Kasumi-1 (cell line): ENCODE measurements at places on chromosomes 13 and 19.

GRCh38 chr13:27556109-27556508 is 64.2 kb downstream of the LNX2 start:
- no peak for DNase-seq

DNA sequence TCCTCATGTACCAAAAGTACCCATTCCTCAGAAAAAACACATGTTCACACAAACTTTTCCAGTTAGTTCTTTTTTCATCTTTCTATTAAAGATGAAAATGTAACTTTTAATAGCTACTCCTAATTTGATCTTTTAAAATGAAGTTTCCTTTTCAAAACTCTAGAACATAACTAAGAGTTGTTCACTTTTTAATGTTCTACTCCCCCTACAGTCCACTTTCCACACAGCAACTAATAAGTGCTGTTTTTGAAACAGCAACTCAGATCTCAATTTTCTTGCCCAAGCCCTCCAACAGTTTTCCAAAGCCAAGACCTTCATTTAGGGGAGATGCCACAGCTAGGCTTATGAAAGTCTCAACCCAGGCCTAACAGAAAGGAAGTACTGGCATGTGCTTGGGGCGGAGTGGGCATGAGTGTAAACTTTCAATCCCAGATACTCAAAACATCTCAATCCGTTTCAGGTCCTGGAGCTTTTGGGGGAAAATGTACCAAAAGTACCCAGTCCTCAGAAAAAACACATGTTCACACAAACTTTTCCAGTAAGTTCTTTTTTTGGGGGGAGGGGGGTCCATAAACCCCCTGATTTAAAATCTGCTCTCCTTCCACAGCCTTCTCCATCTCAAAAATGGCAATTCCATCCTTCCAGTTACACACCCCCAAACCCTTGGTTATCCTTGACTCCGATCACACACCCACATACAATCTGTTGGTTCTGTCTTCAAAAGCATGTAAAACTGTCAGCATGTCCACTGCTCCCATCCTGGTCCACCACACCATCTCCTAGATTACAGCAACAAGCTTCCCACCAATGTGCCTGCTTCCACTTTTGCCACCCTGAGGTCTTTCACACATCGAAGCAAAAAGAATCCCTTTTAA is 2.0 kb downstream of the FBL start:
- DNase-seq = peak; percentile 74

DNA sequence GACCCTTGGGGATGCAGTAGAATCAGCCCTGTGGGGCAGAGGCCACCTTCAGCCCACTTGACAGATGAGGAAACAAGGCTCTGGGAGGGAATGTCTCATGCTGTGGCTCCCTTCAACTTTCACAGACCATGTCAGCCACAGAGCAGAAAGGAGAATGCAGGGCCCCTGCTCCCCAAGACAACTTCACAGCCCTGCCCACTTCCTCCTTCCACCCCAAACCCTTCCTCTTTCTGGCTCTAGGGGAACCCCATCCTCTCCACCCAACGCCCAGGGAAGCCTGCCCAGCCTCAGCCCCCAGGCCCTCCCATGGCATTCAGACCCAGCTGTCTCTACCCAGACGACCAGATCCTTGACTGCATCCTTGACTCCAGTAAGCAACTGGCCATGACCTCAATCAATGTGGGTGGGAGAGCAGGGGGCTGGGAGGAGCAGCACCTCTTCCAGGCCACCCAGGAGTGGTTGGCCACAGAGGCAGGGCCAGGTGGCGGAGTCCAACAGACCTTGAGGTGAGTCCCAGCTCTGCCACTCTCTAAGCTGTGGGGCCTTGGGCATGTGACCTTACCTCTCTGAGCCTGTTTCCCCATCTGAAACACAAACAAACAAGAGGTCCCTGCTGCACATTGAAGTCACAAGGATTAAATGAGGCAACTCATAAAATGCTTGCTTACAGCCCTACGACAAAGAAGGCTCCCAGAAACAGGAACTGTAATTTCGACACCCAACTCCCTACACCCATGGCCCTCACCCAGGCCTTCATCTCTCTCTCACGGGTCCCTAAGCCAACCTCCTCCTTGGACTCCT is 15.8 kb downstream of the DEDD2 start:
- peak; percentile 86 for DNase-seq

GRCh38 chr19:50315773-50316448 is 13.3 kb downstream of the KCNC3 start:
- no peak for DNase-seq

DNA sequence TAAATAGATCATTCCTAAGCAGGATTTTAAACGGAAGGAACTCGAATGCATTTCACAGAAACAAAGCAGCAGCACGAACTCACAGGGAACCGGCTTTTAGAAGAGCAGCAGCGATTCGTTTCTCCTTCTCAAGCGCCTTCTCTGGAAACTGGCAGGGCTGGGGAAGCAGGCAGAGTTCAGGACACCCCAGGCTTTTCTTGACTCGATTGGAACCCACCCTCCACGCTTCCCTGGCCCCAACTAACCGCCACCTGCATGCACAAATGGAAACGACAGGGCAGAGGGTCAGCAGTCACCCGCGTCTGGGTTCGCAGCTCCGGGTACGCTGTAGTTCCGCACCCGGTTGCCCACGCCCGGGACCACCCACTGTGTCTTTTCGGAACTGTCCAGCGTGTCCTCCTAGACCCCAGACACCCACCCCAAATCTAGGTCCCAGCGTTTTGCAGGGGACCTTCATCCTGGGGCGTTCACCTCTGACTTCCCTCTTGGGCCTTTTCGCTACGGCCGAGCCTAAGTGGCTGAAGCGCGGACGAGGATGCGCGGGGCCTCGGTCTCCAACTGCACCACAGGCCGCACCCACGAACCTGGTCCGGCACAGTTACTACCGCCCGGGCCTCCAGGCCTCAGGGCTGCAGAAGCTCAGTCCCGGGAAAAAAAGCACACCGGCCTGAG is 500 bp downstream of the ZFP30 start:
- DNase-seq = peak; percentile 53

DNA sequence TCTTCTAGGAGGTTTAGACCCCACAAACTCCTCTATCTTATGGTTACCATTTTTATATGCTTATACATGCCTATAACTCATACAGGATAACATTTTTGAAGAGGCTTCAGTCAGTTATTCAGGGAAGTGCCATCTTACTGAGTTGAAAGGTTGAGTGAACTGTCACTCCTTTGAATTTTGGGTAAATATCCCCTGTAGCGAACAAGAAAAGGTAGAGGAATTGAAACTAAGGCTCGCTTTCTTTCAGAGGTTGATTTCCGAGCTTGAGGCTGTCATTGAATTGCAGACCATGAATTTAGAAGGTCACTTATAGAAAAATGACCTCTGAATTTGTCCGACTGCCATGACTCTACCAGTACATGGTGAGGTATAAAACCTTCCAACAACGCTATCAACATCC is 35.1 kb downstream of the MICU2 start:
- DNase-seq = no peak

- DNase-seq = peak; percentile 51
Observed at GRCh38 chr19:39411081-39411831, 1.2 kb upstream of the PLEKHG2 start.

DNA sequence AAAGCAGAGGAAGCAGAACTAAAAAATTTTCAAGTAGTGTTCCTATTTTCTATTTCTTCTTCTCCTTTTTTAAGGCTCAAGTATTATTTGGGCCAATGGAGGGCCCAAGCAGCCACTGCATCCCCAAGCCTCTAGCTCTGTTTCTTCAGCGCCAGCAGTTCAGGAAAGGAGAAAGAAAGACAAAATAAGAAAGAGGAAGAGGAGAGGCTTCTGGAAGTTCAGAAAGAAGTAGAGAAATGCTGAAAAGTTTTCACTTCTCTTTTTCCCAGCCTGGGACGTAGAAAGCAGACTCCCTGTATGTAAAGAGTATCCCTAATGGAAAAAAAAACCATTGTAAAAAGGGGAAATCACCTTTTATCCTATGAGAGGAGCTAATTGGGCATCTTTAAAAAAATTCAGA is 165.5 kb upstream of the KLF12 start:
- peak; percentile 48 for DNase-seq

- DNase-seq = no peak
Observed at GRCh38 chr13:50914176-50914700, 4.6 kb downstream of the RNASEH2B start.
